ENCODE measurements at places on chromosomes 5 and 9.

DNA sequence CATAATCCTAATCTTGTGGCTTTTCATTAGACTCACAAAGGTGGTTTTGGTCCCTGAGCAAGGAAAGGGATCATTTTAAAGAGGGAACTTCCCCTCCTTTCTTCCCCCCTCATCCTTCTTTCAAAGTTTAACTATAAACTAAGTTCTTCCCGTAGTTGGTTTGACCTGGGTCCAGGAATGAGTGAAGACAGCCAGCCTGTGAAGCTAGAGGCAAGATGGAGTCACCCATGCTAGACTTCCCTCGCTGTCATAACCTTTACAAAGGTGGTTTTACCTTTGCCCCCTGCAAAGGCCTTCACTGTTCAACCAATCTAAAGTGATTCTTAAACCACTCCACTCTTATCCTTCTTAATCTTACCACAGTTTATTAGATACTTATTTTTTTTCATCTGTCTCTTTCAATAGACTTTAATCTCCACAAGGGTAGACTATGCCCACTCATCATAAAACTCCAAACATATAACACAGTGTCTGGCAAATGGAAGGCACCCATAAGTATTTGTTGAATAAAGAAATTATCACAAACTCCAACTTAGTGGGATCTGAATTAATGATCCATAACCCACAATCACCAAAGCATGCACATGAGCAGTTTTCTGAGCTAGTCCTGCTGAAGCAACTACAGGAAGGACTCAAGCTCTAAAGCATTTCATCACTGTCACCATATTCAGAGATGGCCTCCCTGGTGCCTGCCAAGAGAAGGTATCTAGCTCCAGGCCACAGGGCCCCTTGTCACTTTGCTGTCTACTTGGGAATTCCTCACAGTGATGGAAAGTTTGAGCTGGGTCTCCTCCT is 369.0 kb downstream of the SPOCK1 start:
- no peak for DNase-seq

DNA sequence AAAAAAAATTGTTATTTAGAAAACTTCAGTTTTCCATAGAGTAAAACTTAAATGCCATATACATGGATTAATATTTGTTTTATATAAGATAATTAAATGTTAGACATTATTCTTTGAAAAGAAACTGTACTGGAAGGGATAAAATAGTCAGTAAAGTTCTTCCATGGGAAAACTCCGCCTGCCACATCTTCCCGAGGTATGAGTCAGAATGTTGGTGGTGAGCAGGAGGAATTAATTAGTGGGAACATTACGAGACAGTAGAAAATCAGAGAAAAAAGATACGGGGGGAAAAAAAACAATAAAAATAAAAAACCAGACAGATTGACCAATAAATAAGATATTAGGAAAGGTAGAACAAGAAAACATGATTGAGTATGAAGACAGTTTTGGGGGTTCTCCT is 930.3 kb upstream of the C9orf72 start:
- no peak for DNase-seq

DNA sequence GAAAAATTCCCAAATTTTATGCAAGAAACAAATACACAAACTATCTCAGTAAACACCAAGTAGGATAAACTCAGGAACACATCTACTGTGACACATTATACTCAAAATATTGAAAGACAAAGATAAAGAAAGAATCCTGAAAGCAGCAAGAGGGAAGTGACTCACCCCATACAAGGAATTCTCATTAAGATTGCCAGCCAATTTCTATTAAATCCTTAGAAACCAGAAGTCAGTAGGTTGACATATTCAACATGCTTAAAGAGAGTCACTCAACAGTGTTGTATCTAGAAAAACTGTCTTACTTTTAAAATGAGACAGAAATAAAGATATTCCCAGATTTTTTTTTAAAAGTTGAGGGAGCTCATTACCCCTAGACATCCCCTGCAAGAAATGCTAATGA is 15.5 kb downstream of the SPATA31E1 start:
- no peak for DNase-seq

GRCh38 chr5:148384380-148384737 is 601 bp downstream of the FBXO38 start:
- DNase-seq, result no peak

- DNase-seq, result no peak
Observed at GRCh38 chr5:15555176-15555575, 55.2 kb downstream of the FBXL7 start.

- no peak for DNase-seq
Observed at GRCh38 chr9:131660466-131661405, 79.1 kb downstream of the RAPGEF1 start.

- DNase-seq, result no peak
Observed at GRCh38 chr9:133057006-133057405, 4.8 kb upstream of the CEL start.

DNA sequence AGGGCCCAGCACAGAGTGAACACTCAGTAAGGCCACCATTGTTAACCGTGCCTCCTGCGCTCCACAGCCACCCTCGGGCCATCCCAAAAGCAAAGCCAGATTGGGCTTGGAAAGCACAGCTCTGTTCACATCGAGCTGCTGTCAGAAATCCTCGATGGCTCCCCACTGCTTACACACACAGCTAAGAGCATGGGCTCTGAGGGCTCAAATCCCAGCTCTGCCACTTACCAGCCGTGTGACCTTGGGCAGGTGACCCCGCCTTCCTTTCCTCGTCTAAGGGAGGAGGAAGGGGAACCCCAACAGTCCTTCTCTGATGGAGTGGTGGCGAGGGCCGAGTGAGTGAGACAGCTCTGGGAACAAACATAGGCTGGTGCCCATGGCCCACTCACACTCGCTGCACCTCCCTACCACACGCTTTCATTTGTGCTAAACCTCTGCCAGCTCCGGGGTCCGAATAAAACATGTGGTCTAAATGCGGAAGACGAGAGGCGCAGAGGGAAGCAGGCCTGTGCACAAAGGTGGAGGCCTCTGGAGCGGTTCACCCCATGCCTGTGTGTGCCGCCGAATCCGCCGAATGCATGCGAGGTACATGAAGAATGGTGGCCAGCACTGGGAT is 139.3 kb downstream of the PAX5 start:
- DNase-seq, result no peak

DNA sequence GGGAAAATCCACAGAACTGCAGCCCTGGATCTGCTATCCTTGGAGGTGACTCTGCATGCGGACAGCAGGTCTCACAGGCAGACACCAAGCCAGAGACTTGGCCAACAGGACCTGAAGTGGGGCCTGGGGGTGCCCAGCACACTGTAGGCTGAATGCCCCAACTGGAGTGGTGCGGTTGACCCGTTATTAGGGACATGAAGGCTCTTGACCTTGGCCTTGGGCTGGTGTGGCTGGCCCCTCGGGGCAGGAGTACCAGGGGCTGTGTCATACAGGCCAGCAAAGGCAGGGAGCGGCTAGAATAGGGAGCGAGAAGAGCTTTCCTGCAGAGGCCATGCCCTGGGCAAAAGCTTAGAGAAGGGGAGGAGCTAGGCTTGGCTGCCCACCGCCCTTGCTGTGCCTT is 153.2 kb upstream of the MVB12B start:
- DNase-seq, result no peak

GRCh38 chr9:134171316-134172197 is 7.2 kb upstream of the RNU6ATAC start:
- DNase-seq, result no peak

DNA sequence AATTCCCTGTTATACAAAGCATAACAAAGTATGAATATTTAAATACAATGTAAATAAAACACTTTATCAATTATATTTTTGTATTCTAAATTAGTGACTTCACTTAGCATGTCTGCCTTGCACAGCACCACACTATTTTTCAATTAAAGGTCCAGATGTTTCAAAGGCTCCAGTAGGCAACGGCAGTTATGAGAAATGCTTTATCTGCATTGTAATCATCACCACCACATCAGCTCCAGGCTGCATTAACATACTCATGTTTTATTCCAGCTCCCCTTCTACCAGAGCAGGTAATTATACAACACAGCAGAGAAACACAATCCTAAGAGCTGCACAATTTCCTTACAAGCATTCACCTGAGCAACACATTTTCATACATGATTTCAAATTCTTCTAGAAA is 102.8 kb downstream of the MAPKAP1 start:
- no peak for DNase-seq

DNA sequence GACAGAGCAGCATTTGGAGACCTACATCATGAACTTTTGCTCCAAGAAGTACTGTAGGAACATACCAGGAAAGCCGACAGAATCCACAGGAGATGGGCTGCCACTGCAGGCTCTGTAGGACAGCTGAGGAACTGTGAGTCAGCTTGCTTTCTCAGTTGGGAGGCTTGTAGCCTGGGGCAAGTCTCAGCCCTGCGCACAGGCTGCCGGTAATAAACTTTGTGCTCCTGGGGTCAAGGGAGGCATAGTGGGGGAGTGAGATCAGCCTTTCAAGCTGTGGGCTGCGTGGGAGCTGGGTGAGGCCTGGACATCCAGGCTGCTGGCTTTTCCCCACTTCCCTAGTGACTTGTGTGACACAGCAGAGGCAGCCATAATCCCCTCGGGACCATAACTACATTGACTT is 718.0 kb upstream of the CDH10 start:
- DNase-seq, result no peak

- DNase-seq, result no peak
Observed at GRCh38 chr9:118395415-118395814, 691.2 kb downstream of the TLR4 start.

DNA sequence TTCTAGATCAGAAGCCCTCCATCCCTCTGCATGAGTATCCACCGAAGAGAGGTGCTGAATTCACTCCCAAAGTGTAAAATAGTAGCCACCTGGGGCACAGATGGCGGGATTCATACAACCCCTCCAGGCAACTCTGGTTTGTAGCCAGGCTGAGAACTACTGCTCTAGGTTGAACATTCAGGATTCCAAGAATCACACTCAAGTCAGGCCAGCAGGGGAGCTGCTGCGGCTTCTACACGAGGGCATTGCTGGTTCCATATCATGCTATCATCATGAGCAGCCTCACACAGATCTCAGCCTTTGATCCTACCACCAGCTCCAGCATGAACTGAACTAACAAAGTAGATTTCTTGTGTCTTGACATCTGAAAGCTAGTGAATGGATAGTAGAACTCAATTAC is 367.9 kb downstream of the DIRAS2 start:
- DNase-seq, result no peak

DNA sequence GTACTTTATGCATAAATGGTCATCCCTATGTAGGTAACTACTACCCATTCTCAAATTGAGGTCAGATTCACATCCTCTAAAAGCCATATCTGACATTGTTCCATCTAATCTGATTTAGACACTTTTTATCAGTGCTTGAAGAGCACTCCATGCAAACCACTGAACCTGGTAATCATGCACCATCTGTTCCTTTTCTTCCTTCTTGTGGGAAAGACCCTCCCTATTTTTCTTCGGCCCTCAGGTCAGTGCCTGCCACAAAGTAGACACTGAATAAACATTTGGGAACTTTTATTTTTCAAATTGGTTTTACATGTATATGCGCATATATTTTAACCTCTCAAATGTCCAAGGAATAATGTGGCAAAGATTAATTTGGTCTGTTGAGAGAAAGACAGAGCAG is 26.0 kb upstream of the PDE4D start:
- no peak for DNase-seq

GRCh38 chr9:120258096-120258495 is 321.9 kb downstream of the CDK5RAP2 start:
- DNase-seq, result no peak

DNA sequence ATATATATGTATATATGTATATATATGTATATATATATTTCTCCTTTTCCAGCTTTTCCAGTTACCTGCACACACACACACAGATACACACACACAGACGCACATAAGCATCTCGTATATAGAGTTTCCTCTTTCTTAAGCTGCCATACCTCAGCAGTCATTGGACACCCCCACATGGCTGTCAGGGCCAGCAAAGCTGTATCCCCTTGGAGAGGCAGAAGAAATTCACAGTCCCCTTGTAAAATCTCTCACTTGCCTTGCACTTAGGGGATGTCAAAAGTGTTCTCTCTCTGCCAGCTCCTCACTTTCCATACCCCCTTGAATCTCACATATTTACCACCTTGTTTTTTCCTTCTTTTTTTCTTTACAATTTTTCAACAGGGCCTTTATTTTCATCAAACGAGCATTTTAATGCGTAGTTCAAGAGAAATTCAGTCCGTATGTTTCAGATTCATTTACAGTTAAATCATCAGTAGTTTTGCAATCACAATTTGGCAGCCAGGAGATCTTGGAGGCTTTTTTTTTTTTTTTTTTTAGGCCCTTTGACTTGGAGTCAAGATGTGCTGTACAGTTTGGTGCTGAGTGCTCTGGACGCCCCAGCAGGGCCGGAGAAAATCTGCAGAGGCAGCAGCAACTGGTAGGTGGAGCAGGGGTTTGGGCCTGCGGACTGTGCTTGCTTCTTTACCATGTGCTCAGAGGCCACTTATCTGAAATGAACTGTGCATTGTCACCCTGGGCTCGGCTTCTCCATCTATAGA is 244.9 kb upstream of the KLF4 start:
- DNase-seq, result no peak

DNA sequence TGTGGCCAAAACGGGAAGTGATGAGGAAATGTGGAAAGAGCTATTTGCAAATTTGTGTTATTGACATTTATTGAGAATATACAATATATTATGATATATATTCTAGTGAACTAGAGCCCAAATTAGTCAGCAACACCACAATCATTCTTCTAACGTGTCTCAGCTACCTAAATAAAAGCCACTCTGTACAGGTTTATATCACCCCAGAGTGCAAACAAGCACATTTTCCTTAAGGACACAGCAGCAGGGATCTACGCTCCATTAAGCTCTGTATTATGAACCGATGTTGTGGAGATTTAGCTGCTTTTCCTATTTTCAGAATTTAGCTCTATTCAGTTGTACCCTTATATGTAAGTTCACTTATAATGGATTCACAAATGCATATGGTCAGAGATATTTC is 77.9 kb downstream of the CDH18 start:
- no peak for DNase-seq

GRCh38 chr9:113742878-113743277 is 133.2 kb upstream of the ZNF618 start:
- no peak for DNase-seq

GRCh38 chr9:73981405-73981804 is 515.7 kb upstream of the RORB start:
- no peak for DNase-seq

GRCh38 chr5:132182359-132183040 is 45.2 kb downstream of the P4HA2 start:
- no peak for DNase-seq

GRCh38 chr5:86095092-86095491 is 522.6 kb upstream of the COX7C start:
- no peak for DNase-seq

DNA sequence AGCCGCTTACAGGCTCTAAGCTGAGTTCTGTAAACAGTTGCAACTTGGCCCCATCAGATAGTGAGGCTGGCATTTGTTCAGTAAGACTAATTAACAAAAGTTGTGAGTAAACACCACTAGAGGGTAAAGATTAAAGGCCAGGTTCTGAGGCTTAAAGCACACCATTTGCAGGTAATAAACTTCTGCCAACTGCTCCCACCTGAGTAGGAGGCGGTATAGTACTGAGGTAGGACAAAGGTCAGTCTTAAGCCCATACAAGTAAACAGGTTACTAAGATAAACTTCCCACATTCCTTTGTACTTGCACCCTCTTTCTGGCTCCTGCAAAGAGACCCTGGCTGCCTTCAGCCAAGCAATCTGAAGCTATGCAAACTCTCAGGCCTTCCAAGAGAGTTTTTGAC is 419.6 kb downstream of the DNAH5 start:
- DNase-seq, result no peak

GRCh38 chr5:173581408-173582215 is 34.8 kb downstream of the BOD1 start:
- DNase-seq, result no peak

All from stimulated activated CD8-positive, alpha-beta memory T cell treated with anti-CD3 and anti-CD28 coated beads, Interleukin-2, amount 100 ng/mL, for 1 hour (primary cell).